ENCODE measurements at places on chromosomes 6 and 20.

- DNase-seq, result no peak
Measured at GRCh38 chr6:109019911-109020310, 74.7 kb downstream of the SESN1 start.

DNA sequence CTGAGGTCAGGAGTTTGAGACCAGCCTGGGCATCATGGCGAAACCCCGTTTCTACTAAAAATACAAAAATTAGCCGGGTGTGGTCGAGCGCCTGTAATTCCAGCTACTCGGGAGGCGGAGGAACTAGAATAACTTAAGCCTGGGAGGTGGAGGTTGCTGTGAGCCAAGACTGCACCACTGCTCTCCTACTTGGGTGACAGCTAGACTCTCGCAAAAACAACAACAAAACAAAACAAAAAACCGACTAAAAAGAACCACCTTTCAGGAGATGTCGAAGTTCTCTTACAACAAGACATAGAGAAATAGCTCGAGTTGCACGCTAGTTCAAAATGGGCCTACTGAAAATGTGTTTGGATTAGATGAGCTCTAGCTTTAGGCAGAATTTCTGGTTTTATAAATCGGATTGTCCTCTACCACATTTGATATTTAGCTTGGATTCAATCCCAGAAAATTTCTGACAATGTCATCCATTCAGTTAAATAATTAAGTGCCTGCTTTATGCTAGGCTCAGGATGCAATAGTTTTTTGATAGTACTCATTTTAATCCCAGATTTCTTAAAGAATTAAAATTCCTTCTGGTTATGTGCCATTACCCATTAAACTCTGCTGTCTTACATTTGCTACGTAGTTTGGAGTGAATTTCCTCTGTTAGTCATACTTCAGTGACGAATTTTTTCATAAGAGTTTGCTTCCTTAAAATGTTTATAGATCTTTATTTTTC is 137.5 kb upstream of the SHLD1 start:
- DNase-seq, result no peak

- DNase-seq, result no peak
Measured at GRCh38 chr6:167827583-167828324, 1.0 kb downstream of the AFDN start.

GRCh38 chr20:32609993-32610392 is 24.9 kb upstream of the NOL4L start:
- DNase-seq, result no peak

DNA sequence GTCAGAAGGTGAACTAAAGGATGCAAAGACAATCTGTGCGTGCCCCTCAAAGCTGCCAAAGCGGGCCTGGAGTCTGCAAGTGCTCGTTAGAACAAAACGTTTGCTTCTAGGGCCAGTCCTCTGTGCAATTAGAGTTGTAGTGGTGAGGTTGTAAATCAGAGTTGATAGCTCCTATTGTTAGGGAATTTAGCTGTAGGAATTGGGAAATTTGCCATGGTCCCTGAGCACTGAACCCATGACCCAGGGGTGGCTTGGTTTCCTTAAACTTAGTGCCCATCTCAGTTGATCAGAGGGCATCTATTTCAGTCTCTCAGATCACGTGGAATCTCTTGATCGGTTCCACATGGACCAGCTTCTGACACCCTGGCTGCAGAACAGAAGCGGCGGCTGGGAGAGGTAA is 18.8 kb upstream of the RPS6KA2 start:
- no peak for DNase-seq

- DNase-seq, result peak; percentile 39
Measured at GRCh38 chr6:29589423-29590048, 4.6 kb downstream of the OR2H2 start.

DNA sequence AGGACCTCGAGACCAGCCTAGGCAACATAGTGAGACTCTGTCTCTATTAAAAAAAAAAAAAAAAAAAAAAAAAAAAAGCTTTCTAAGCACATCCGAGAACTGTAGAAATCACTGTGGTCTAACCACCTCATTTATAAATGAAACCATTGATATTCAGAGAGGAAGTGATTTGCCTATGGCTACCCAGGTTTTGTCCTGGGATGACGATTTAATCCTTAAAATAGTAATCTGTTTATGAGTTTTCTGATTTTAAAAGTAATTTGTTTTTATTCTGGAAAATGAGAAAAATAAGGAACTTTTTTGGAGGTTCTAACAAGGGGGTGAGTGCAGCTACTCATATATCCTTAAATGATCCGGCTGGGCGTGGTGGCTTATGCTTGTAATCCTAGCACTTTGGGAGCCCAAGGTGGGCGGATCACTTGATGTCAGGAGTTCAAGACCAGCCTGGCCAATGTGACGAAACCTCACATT is 6.5 kb upstream of the BTN3A2 start:
- DNase-seq, result no peak

- no peak for DNase-seq
Measured at GRCh38 chr6:41477572-41477971, 68.6 kb upstream of the FOXP4 start.

DNA sequence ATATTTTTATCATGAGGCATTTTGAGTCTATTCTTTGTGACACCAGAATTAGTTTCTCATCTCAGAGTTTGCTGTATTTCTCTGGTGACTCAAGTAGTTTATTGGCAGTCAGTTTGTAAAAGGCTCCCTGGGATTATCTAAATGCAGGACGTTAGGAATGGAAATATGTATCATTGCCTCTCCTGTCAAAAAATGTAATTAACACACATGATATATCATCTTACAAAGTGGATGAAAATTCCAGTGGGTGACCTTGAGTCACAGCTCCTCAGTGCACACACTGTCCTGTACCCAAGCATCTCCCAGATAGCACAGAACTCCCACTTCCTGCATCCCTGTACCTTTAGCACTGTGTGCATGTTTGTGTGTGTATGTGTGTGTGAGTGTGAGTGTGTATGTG is 258.6 kb downstream of the LAMA2 start:
- DNase-seq, result no peak

DNA sequence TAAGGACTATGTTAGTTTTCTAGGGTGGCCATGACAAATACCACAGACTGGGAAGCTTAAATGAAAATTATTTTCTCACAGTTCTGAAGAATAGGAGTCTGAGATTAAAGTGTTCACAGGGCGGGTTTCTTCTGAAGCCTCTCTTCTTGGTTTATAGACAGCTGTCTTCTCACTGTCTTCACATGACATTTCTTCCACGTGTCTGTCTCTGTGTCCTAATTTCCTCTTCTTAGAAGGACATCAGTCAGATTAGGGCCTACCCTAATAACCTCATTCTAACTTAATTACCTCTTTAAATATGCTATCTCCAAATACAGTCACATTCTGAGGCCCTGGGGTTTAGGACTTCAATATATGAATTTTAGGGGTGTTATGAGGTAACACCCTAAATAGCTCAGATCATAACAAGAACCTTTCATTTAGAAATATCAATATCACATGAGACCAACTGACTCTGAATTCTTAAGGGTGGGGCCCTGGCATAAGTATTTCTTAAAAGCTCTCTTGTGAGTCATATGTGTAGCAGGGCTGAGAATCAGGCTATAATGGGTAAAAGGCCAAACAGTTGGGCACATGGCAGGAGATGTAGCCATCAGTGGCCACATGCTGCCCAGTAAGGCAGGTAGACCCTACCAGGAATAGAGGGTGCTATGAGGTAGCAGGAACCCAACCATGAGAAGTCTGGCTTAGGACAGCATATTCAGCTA is 62.0 kb upstream of the TENT5A start:
- no peak for DNase-seq

GRCh38 chr6:149445095-149445466 is 39.7 kb downstream of the ZC3H12D start:
- no peak for DNase-seq

DNA sequence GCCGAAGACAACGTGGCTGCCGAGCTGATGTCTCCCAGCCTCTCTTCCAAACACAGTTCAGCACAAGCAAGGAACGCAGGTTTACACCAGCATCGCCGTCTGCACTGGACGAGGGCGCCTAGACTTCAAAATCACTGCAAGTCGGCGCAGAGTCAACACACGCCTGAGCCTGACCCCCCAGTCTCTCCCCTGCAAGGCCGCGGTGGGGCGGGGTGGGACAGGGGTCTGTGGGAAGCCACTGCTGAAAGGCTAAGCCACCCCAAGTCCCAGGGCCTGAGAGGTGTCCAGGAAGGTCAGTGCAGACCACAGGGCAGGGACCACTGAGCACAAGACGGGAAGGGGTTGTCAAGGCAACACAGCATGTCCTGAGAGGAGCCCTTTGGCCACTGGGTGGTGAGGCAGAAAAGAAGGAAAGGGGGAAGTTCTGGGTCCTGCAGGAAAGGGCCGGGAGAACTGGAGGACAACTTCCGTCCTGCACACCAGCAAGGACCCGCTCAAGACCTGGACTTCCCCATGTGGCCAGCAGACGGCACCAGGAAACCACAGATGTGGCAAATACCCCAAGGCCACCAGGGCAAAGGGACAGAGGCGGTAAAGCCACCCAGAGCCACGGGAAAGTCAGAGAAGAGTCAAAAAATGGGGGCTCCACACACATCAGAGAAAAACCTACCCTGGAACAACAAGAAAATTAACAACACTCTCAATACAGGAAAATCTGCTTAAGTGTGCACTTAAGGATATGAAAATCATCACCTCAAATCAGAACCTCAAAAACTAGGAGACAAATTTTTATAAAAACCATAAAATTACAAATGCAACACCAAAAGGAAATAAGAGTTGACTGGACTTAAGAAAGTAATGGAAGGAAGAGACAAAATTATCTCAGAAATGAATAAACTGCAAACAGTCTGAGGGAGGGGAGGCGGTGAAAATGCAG is 84.8 kb downstream of the TAF4 start:
- peak; percentile 33 for DNase-seq

- DNase-seq, result no peak
Measured at GRCh38 chr6:13566500-13566899, 7.9 kb upstream of the SIRT5 start.

- no peak for DNase-seq
Measured at GRCh38 chr6:106586815-106587415, 42.4 kb downstream of the RTN4IP1 start.

DNA sequence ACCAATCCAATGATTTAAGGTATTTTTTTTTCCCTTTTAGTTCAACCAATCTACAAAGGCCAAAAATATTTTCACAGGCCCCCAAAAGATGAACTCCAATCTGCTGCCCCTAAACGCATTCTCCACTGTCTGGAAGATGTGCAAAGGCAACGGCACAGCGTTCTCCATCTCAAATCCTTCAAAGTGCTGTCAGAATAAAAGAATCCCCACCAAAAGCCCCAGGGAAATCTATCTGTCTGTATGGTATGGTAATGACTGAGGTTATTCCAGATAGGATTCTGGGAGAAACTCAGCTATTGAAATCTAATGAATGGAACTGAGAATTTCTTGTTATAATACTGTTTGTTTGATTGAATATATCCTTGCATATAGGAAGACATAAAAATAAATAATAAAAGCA is 217.8 kb upstream of the CCN2 start:
- no peak for DNase-seq

GRCh38 chr6:74857157-74857556 is 348.7 kb downstream of the COL12A1 start:
- DNase-seq, result no peak

DNA sequence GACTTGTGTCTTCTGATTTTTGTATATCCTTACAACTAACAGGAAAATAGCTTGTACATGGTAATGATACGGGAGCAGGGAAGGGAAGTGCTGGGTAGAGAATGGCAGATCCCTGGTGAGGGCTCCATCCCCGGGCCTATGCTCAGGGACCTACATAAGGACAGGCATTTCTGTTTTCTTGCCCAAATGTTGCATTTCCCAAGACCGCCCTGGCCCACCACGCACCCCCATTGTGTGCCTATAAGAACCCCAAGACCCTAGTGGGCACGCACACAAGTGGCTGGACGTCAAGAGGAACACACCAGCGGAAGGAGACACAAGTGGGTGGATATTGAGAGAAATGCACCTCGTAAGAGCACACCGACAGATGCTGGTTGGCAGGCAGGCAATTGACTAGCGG is 616.3 kb upstream of the MAN1A1 start:
- DNase-seq, result no peak
